Epithelial cell of proximal tubule (primary cell): ENCODE measurements at places on chromosomes 7 and 10. TPM values are rescaled to one million over a fixed set of nuclear protein-coding genes. Genes with fewer than 3 reads are reported as not detected.

METTL2B gene
- 39.6 and 39.9 TPM in 2 replicates for total RNA-seq

NPFFR1 gene
- 0.14 TPM in 1 of 2 replicates, not detected in the other for total RNA-seq

GRCh38 chr10:10160821-10161312 is 856.8 kb upstream of the CELF2 start:
- DNase-seq = no peak

DNA sequence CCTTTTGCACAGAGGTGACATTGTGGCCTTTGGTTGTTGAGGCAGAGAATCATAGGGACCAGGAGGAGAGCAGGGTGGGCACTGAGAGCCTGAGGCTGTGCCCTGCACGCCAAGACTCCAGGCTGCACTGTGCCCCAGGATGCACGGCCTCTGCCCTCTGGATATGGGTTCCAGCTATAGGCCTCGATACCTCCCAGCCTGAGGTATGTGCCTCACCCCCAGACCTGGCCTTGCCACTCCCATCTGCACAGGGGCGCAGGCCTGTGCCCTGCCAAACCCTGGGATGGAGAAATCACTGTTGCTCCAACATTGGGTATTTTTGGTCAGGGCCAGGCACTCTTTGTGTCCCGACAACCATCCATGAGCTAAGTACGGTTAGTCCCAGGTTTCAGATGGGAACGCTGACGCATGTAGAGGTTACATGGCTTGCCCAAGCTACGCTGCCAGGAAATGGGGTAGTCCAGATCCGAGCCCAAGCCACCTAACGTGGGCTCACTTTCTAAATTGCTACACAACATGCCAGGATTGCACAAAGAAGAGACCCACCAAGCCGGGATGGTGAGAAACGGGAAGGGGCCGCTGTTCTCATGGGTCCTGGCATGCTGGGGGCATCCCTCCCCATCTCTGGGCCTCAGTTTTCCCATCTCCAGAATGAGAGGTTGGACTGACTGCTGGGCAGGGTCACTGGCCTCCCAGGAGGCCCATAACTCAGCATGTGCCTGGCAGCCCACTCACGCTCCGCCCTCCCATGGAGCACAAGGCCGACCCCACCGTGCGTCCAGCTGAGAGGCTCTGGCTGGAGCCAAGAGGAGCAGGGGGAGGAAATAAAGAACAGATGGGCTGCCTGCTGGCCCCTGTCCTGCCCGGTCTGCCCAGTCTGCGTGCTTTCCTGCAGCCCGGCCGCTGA is 44.2 kb downstream of the ZCCHC24 start:
- no peak for DNase-seq

DNA sequence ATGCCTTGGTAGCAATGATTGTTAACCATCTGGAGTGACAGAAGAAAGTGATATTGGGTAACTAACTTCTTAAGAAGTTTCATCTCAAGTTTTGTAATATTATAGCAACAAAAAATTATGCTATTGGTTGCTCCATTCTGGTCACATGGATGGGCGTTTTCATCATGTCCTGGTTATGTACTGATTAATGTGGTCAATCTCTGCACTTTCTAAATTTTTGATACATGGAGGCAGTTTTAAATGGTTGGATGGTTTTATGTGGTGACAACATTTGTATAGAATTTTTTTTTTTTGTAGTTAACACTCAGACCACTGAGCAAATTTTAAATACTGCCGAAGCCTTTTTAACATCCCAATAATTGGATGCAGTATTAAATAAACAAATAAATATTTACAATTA is 55.2 kb upstream of the CCAR1 start:
- no peak for DNase-seq

DNA sequence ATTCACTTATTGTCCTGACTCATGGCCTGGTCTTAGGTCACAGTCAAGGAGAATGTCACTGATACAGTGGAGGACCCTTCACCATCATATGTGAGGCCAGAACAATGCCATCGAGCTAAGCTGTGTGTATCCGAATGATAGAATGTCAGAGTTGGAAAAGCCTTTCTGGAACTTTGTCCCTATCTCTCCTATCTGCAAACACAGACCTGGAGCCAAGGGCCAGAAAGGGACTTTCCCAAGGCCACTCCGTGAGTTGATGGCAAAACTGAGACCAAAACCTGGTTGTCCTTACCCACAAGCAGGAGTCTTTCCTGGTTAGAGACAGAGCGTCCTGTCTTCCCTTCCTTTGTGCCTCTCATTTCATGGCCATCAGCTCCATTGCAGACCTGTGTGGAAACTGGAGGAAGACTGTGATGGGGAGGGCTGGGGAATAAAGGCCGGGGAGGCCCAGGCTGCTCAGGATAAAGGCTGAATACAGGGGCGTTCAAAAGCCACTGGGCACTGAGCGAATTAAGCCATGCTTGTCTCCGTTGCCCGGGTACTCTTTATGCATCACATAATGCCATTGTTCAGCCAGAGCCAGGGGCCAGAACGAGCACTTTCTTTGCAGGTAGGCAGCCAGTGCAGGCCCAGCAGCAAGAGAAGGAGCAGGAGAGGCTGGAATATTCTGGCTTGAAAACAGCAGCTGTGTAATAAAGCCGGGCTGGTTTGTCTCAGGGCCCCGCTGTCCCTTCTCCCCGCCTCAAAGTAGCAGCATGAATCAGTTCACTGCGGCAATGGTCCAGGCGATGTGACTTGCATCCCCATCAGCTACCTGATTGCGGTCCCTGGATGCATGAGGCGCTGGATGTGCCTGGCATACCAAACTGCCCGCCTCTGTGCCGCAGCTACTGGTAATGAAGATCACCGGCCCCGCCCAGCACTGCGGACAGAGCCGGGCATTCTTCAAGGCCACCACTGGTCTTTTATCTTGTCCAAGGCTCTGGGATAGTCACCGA is 143.0 kb downstream of the RPS24 start:
- no peak for DNase-seq

GRCh38 chr7:2882111-2882510 is 38.0 kb upstream of the GNA12 start:
- DNase-seq = no peak

GRCh38 chr7:70052691-70053090 is 454.4 kb downstream of the AUTS2 start:
- no peak for DNase-seq

DNA sequence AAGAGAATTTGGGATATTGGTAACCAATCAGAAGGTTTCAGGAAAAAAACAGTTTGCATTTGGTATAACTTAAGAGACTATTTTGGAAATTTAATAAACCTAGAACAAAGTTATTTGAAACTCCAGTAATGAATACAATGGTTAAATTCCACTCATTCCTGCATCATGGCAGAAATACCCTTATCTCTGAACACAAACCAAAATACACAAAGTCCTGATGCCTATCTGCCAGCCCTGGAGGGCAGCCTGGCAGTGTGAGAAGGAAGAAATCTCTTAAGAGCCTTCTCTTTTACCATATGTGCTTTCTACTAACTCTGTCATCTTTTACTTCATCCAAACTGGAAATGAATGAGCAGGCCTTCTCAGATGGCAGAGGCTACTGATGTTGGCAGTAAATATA is 147.1 kb upstream of the LYZL1 start:
- no peak for DNase-seq

DNA sequence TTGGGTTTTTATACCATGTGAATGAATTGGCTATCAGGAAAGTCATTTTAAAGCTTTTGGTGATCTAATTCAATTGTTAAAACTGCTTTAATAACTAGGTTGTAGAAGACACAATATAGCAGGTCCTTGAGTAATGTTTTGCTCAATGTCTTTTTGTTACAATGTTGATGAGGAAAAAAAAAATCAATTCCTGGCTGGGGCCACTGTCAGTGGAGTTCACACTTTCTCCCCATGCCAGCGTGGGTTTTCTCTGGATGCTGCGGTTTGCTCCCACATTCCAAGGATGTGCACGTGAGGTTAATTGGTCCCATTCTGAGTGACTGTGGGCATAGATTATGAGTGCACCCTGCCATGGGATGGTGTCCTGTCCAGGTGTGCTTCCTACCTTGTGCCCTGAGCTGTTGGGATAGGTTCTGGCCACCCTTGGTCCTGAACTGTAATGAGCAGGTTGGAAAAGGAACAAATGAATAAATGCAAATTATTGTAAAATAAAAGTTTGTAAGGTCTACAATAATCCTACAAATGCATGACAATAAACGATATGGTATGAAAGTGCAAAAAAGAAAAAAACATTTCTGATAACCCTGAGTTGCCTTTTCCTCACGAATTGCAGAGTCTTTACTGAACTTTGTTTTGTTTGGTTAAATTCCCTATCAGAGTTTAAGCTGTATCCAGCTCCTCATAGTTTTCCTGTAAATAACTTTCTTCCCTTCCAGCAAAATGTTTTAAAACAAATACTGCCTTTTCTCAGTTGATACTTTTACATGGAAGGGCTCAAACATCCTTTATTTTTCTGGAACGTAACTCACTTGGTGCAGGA is 62.7 kb downstream of the AKR1C4 start:
- no peak for DNase-seq
